ENCODE measurements at places on chromosomes 3 and 15.

- ATAC-seq, result peak; percentile 99
Measured at GRCh38 chr3:183099026-183099837, at the start of gene MCCC1. TSS of gene MCCC1 (minus strand) at chr3:183099496. CDS start at chr3:183099440, 56 bp downstream.

DNA sequence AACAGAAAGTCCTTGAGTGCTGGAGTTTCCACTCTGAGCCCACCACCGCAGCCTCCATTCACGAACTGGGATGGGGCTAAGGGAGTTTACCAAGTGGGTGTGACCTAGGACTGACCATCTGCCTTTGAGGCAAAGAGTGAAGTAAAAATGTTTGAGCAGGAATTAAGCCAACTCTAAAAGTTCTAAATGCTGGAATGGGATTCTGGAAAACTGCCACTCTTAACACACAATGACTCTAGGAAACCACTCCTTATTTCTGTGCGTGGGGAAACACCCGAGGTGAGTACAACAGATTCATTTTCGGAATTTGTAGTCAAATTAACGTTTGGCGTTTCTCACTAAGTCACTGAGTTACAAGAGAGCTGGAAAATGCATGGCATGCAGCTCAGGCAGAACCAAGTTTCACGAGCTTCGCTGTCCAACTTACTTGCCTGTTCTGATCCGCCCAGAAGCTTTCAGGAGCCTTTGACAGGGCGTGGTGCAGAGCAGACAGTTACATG is 31.6 kb downstream of the ISL2 start:
- peak; percentile 36 for ATAC-seq

DNA sequence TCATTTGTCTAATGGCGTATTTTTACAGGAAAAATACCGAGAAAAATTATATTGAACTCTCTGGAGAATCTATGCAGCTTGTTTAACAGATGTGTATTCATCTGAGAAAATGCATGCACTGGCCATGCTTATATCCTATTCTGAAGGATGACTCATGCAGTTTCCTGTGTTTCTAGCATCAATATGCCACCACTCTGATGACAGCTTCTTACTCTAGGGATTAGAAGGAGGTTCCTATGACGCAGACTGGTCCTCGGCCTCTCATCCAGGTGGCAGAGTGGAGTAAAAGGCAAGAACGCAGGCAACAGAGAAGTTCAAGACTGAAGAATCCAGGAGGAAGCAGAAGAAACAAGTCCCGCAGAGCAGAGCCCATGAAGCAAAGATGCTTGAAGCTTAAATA is 910.0 kb upstream of the ROBO1 start:
- no peak for ATAC-seq

- no peak for ATAC-seq
Measured at GRCh38 chr15:38826880-38827279, 262.3 kb upstream of the RASGRP1 start.

GRCh38 chr15:80931191-80931590 is 58.4 kb downstream of the MESD start:
- no peak for ATAC-seq

GRCh38 chr15:68421115-68421551 is 10.8 kb downstream of the ITGA11 start:
- no peak for ATAC-seq

DNA sequence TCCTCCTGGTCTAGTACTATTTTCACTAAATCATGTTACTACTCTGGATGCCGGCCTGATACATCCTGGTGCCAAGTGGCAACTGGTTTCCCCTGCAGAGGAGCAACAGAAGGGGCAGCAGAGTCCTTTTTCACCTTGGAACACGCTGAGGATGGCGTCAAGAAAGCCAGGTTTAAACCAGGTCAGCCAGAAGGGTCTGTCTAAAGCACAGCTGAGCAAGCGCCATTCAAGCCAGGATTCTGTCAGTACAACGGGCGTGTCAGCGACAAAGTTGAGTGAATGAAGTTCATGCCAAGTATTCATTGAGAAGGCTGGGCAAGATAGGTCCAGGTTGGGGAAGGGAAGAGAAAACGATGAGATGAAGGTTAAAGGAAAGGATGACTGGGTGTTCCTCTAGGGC is 88.2 kb downstream of the FBN1 start:
- no peak for ATAC-seq

All from esophagus mucosa (tissue), 1 donor.